ENCODE measurements at places on chromosomes 11 and 22.

DNA sequence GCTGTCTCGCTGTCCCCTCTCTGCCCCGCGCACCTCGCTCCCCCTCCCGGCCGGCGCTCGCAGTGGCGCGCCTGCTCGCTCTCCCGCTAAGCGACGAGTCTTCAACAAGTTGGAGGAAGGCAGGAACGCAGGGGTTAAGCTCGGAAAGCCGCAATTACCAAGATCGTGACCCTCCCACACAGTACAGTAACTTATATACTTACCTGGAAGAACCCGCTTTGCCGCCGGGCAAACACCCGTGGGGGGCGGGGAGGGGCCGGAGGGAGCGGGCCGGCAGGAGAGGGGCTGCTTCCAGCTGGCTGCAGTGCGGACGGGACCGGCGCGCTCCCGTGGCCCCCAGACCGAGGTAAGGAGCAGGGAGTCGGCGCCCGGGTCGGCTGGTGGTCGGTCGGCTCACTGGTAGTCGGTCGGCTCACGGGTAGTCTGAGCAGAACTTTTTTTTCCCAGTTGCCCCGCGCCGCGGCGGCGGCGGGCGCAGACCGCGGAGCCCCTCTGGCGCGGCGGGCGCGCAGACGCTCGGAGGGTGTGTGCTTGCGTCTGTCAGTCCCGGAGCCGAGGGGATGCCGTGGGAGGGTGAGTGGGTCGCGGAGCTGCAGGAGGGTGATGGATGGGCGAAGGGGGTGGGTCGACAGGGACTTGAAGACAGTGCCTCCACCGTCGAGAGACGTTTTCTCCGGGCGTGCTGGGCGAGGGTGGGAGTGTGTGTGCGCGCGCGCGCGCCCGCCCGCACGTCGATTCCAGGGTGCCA lies 101.2 kb upstream of the HSD17B12 start:
- no peak for DNase-seq

DNA sequence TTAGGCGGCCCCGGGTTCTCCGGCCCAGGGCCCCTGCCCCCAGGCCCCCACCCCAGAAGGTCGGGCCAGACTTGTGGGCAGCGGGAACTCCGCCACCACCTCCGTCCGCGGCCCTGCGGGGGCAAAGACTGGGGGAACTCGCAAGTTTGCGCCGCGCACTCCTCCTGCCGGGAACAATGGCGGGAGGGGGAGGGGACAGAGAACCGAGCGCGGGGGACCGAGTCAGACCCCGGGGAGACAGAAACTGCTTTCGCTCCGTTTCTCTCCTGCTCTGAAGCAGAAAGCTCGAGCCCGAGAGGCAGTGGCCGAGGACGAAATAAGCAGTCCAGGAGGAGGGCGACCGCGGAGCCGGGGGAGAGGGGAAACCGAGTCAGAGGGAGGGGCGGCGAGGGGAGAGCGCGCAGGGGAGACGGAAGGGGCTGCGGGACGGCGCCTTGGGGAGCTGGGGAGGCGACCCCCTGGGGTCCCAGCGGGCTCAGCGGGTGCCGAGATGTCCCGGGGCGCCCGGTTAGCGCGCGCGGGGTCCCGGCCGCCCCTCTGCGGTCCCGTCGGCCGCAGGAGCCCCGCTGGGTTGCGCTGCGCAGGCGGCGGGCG lies 555 bp downstream of the TP53I11 start:
- DNase-seq = no peak

DNA sequence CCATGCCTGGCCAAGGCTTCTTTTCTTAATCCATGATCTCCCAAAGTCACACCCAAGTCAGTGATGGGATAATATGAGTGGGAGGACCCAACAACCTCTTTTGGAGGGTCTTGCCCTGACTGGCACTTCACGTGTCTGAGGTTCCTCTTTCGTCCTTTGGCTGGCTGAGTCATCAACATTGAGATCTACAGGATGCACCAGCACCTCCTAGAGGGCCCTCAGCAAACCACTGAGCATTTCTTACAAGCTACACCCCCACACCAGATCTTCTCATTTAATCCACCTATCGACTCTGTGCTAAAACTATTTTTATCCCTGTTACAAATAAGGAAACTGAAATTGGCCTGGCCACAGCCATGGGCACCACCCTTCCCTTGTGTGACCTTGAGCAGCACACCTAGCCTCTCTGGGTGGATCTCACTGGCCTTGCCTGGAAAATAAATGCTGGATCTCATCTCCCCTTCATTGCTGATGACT lies 63.4 kb downstream of the FLI1 start:
- DNase-seq = no peak

- DNase-seq = no peak
These were observed 54.3 kb downstream of the BCL2L13 start for GRCh38 chr22:17692841-17693240.

- DNase-seq = no peak
These were observed 17.8 kb upstream of the SYT8 start for GRCh38 chr11:1817000-1817399.
